ENCODE measurements at places on chromosomes 11 and 22.

DNA sequence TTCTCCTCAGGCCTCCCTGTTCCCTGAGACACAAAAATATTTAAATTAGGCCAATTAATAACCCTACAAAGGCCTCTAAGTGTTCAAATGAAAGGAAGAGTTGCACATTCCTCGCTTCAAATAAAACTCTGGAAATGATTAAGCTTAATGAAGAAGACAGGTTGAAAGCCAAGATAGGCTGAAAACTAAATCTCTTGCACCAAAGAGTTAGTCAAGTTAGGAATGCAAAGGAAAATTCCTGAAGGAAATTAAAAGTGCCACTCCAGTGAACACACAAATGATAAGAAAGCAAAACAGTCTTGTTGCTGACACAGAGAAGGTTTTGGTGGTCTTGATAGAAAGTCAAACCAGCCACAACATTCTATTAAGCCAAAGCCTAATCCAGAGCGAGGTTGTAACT, 574.4 kb downstream of the OPCML start:
- DNase-seq: no peak

- no peak for DNase-seq
Observed at GRCh38 chr11:416757-417621, 2.2 kb upstream of the SIGIRR start.

DNA sequence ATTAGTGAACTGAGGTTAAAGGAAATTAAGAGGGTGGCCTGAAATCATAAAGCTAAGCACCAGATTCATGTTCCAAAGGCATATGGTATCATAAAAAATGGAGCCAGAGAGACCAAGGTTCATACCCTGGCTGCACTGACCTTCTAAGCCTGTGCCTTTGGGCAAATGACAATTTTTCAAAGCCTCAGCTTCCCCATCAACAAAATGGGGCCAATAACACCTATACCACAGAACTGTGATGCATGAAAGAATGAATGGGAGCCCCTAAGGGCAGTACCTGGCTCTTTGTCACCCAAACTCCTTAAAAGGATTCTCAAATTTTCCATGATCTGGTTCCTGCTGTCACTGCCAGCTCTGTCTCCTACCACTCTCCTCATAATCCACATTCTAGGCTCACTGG, 72.5 kb downstream of the RAB30 start:
- DNase-seq: no peak

DNA sequence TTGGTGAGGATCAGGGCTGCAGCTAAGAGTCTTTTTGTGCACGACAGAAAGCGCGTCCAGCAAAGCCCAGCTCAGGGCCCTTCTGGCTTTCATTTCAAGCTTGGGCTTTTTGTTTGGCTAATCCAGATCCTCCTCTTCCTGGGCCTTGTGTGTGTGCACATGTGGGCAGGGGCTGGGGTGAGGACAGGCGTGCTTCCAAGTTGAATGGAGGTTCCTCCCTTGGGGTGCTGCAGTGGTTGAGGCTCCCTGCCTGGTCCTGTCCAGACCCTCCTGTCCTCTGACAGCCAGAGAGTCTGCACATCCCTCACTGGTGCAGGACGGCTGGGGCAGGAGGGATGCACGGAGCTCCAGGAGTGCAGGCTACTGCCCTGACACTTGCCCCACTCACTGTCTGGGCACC, 62.0 kb upstream of the NECTIN1 start:
- DNase-seq: peak; percentile 72

- DNase-seq: no peak
Observed at GRCh38 chr11:85896876-85897275, 41.7 kb downstream of the CCDC83 start.

GRCh38 chr11:100753172-100753543, 66.1 kb downstream of the ARHGAP42 start:
- DNase-seq: no peak

DNA sequence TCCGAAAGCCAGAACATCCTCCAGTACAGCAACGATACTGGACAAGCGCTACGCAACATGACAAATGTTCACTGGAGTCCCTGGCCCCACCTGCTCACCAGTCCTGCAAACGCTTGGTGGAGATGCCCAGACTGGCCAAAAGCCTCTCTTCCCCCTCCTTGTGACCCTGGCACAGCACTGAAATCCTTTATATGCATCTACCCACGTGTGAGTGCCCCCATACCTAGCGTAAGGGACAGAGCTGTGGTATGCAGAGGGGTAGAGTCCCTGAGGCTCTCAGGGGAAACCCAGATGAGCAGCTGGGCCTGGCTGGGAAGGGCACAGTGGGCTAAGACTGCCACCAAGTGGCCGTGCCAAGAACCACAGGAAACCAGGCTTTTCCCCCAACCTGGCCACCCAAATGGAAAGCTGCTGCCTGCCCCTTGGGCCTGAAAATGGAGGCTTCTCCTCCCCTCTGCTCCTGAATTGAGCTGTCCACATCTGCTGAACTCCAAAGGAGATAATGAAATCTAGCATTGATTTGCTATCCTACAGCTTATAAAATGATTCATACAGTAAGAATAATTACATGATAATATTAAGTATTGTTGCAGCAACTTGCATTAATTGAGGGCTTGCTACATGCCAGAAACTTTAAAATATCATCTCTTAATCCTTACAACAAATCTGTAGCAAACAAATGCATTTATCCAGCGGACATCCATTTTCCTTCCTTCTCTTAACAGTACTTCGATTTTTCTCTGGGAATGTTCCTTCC, 24.8 kb upstream of the TTC12 start:
- peak; percentile 49 for DNase-seq

DNA sequence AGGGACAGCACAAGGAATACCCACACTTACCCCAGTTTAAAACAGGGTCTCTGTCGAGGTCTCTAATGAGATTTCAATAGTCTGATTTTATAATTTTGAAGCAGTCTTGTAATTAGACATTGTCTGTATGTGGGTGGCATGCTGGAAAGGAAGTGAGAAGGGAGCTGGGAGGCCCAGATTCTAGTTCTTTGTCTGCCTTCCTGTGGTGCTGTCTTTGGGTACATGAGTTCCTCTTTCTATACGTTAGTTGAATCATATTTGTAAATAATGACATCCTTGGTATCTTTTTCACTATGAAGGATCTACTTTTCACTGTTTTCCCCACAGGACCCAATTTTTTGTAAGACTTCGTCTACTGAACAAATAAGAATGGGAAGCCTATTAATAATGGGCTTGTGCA, 42.0 kb upstream of the TENM4 start:
- no peak for DNase-seq

- no peak for DNase-seq
Observed at GRCh38 chr22:49676783-49677494, 150.7 kb downstream of the BRD1 start.

DNA sequence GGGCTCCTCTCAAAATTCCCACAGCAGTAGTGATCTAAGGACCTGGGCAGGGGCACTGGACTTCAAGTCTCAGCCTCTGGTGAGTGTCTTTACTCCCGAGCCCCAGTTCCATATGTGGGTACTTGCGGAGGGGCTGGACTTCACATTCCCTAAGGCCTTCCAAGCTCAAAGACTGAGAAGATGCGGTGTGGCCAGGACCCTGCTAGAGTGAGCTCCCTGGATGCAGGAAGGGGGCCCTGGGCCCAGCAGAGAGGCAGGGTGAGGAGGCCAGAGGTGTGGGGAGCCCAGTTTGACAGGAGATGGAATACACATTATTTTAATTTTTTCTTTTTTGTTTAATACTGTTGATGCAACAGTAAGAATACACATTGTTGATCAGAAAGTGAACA, 83.7 kb downstream of the IGLL1 start:
- DNase-seq: no peak
